NCI-H2081 treated with DMSO at 0.1 percent for 48 hours (cell line): ENCODE measurements at places on chromosomes 3 and 15.

DNA sequence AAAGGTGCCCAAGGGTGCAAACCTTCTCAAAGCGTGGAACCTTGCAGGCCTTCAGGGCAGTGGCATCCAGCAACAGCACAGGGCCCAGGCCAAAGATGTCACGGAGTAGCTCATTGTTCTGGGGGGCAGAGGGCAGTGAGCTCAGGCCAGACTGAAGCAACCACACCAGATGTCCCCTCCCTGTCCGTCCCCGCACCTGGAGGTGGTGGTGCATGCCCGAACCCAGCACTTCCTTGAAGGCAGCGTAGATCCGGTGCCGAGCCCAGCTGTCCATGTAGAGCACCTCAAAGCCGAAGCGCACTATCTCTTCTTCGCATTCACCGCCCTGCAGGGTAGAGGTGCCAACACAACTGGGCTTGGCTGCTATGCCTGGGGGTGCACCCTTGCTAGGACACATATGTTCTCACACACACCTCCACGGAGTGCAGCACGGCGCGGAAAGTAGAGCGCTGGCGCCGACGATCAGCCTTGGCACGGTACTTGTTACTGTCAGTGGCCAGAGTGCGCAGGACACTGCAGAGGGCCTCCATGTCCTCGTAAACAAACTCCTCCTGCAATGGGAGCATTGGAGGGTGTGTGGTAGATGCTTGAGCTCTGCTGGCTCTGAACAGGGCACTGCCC, 3.7 kb downstream of the IFRD2 start:
- no peak for DNase-seq

DNA sequence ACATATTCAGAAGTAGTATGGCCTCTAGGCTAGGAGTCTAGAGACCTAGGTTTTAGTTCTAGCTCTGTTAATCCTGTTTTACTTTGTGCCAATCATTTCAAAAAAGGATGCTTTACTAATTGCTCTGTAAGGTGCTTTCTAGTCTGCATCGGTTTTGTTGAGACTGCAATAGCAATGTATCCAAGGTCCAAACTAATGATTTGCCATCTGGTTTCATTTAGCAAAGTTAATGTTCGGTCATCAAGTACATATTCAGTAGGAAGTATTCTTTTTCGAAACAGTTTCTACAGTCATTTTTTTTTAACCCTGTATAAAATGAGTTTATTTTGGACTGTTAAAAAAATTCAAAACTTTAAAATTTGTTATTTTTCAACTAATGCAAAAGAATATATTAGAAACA, 2.0 kb upstream of the GALK2 start:
- DNase-seq, result no peak

DNA sequence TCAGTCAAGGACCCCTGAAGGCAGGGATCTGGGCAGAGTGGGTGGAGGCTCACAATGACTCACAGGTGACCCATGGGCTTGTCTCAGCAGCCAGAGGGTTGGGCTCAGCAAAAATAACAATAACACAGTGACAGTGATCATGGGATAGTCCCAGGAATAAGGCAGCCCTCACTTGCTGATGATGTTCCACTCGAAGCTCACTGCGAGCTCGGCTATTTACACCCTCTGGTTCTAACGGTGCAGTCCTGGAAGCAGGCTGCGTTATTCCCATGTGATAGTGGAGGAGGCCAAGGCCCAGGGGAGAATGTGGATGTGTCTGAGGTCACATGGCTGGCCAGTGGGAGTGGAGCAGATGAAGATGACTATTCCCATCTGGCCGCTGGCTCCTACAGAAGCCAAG, 16.2 kb downstream of the CCDC33 start:
- no peak for DNase-seq

DNA sequence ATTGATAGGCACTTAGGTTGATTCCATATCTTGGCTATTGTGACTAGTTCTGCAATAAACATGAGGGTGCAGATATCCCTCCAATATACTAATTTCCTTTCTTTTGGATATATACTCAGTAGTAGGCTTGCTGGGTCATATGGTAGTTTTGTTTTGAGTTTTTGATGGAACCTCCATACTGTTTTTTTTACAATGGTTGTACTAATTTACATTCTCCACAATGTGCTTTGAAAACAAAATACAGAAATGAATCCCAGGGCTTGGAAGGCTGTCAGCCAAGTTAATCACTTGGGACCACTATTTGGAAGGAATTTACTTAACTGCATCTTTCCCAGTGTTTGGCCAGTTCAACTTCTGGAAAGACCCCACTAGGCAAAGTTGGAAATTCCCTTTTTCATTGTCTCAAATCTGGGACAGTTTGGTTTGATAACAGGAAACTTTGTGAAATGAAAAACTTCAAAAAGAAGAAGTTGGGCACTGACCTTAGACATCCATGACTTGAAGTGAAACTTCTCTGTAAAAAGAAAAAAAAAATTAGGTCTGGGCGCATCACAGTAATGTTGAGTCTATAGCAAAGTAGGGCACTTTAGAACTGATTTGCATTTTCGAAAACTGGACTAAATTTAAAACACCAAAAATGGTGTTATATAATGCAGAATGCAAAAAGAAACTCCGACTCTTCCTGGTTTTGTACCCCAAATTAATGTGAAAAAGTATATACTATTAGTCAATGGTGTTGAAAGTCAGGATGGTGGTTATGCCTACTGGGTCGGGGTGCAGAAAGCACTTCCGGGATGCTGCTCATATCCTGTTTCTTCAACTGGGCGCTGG, 6.0 kb downstream of the CTSH start:
- DNase-seq, result no peak

GRCh38 chr15:87549296-87549695, 707.2 kb downstream of the NTRK3 start:
- no peak for DNase-seq

DNA sequence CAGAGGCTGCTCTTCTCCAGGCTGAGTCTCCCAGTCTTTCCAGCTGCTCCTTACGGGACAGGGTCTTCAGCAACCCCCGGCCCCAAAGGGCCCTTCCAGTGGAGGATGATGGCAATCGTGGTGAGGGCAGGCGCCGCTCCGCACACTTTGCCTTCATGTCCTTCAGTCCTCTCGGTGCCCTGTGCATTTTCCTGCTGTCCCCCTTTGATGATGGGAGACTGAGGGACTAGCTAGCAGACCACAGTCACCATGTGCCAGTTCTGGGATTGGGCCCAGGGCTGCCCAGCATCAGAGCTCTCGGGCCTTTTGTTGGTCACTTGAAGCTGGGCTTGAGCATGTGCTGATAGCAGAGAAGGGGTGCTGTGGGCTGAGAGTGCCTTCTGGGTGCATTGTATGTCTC, 8.8 kb upstream of the TXNRD3 start:
- no peak for DNase-seq

DNA sequence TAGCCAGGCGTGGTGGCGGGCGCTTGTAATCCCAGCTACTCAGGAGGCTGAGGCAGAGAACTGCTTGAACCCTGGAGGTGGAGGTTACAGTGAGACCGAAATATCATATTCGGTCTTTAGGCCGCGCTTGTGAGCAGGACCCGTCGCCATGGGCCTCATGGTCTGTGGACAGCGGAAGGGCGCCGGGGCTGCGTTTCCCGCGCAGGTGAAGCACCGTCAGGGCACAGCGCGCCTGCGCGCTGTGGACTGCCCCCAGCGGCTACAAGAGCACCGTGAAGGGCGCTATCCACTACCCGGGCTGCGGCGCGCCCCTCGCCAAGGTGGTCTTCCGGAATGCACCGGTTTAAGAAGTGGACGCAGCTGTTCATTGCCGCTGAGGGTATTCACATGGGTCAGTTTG, 482.0 kb upstream of the NAALADL2 start:
- no peak for DNase-seq

DNA sequence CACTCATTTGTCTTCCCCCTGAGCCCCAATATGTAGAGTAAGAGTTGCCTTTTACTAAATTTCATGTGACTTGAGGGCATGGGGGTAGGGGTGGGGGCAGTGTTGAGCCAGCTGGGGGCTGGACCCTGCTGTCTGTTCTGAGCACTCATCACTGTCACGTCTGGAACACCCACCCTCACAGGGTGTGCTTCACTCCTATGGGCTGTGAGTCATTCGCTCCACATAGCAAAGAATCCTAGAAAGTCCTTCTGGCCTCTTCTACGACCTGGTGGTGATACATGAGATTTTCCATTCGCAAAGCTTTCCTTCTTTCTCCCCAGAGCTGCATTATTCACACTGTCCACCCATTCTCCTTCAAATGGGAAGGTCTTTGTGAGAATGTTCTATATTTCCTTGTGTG, 43.6 kb upstream of the MGLL start:
- DNase-seq, result no peak

DNA sequence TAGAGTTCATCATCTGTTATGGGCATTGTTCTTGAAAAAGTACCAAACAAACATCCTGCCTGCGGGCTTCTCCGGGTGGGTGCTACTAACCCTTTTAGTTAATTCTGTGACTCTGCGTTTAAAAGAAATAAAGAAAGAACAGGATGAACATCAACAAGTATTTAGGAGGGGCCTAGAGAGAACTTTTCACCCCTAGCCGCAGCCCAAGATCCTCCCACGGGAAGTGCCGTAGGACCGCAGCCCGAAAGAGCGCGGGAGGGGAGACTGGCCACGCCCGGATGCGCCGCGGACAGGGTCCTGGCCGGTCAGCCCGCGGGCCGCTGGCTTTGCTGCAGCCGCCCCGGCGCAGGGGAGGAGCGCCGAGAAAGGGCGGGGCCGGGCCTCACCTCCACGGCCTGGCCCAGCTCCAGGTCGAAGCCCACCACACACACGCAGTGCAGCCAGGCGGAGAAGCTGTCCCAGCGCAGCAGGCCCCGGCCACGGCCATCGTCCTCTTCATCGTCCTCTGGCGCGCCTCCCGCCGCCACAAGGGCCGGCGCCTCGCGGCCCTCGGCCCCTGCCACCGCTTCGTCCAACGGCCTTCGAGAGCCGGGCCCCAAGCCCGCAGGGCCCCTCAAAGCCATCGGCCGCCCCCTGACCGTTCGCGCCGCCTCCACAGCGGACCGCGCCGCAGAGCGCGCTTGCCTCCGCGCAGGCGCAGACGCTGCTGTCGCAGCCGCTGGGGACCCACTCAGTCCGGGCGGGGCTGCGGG, at the start of gene DENND6A:
DENND6A (minus strand) TSS at position 682 of the 752 bp plus-strand sequence; CDS start at position 623, 59 bp downstream.
- DNase-seq, result no peak

DNA sequence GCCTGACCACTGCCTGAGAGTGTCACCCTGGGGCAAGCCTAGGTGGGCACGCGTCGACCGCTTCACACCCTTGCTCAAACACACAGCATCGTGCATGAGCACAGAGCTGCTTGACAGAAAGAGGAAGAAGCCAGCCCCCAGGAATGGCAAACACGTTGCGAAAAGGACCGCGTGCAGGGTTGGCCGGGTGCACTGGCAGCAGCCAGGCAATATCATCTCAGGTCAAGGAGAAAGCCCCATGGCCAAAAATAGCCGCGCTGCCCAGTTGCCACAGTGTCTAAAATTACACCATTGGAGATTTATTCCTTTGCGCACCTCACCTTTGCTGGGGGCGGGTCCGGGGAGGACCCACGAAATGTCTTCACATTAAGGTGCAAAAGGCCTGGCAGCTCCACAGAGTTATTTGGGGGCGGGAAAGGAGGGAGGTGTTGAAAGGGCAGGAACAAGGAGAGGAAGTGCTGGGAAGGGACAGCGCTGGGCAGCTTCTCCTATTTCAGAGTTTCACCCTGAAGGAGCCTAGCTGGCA, 44.7 kb upstream of the NR2F2 start:
- no peak for DNase-seq

GRCh38 chr15:26848498-26848897, 18.4 kb upstream of the GABRA5 start:
- no peak for DNase-seq
